ENCODE measurements at places on chromosomes 4 and X. TPM values are rescaled to one million over a fixed set of nuclear protein-coding genes. Genes with fewer than 3 reads are reported as not detected.

USP17L19 gene
- not detected for total RNA-seq

FAM13A gene
- 2.3 TPM for total RNA-seq

PDLIM3 gene
- total RNA-seq: 35.4 TPM

REPS2 gene
- total RNA-seq: 1.00 TPM

AP1AR gene
- 25.4 TPM for total RNA-seq

MAGEA4 gene
- not detected for total RNA-seq

KLHL4 gene
- 19.2 TPM for total RNA-seq

TAF9B gene
- 24.3 TPM for total RNA-seq

GALNT7 gene
- 25.9 TPM for total RNA-seq

DDIT4L gene
- 14.7 TPM for total RNA-seq

GLRB gene
- 0.94 TPM for total RNA-seq

ARAP2 gene
- total RNA-seq: 0.33 TPM

TAF7L gene
- 1.00 TPM for total RNA-seq

Measured in mammary microvascular endothelial cell (primary cell).